ENCODE measurements at places on chromosomes 4 and X. TPM values are rescaled to one million over a fixed set of nuclear protein-coding genes. Genes with fewer than 3 reads are reported as not detected.

- H3K4me3 ChIP-seq = no peak overlapping the region
- H3K27me3 ChIP-seq = peaks cover 7% of the 10 kb centered on the region
- H3K4me1 ChIP-seq = no peaks in the 10 kb centered on the region
- no peak overlapping the region for H3K27ac ChIP-seq
- no peaks in the 10 kb centered on the region for H3K36me3 ChIP-seq
Measured at GRCh38 chr4:71074452-71075299, 81.2 kb downstream of the DCK start.

DNA sequence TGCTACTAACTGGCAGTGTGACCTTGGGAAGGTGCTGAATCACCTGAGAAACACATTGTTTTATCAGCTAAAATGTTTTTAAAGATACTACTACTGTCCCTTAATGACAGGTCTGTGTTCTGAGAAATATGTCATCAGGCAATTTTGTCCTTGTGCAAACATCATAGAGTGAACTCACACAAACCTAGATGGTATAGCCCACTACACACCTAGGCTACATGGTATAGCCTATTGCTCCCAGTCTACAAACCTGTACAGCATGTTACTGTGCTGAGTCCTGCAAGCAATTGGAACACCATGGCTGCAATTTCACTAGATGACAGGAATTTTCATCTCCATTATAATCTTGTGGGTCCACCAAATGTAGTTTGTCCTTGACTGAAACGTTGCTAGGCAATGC is 101.3 kb upstream of the GUCY1A1 start:
- peaks cover 5% of the 10 kb centered on the region for H3K27me3 ChIP-seq
- no peak for DNase-seq
- no peaks in the 10 kb centered on the region for H3K36me3 ChIP-seq
- H3K27ac ChIP-seq = no peak overlapping the region
- H3K4me1 ChIP-seq = no peaks in the 10 kb centered on the region

DNA sequence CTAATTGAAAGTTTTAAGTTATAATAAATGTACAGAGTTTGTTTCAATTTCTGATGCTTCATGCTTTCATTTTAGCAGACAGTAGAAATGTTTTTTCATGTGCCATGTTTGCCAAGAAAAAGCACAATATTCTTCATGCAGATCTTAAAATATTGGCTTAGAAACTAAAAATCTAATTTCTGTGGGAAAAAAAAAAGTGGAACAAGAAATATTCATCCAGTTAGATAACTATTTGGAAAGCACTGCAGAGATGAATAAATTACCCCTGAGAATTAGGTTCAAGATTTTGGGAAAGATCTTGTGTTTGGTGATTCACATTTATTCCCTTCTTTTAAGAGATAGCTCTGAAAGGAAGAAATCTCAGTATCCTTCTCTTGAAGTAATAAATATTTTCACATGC is 912.5 kb downstream of the C4orf33 start:
- no peaks in the 10 kb centered on the region for H3K27me3 ChIP-seq
- H3K27ac ChIP-seq = no peak overlapping the region
- H3K4me1 ChIP-seq = no peaks in the 10 kb centered on the region
- no peak overlapping the region for H3K4me3 ChIP-seq
- no peaks in the 10 kb centered on the region for H3K36me3 ChIP-seq
- DNase-seq = no peak

DNA sequence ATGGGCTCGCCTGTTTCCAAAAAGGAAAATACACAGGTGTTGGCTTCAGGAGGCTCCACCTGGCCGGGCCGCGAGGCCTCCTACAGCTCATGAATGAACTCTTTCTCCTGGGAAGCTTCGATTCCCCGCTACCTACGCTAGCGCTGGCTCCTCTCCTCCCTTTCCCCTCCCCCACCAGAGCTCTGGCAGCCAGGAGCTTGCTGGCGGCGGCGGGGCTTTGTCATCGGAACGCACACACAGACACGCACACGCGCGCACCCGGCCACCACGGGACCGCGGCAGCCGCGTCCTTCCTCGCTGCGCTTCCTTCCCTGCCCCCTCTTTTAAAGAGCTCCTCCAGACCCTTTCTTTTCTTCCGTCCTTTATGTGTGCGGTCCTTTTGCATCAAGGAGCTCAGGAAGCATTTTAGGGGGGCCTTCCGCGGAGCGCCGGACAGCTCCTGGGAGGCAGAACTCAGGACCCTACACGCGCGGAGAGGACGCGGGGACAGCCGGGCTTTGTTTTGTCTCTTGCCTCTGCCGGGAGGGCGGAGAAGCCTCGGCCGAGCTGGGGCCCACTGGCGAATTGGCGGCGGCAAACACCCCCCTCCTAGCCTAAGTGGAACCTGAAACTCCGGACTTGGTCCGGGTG is 70.2 kb upstream of the BCOR start:
- H3K27ac ChIP-seq = peak overlapping the region; percentile 74
- H3K4me3 ChIP-seq = peak overlapping the region; percentile 67
- no peak for DNase-seq
- peaks cover 4% of the 10 kb centered on the region for H3K36me3 ChIP-seq
- peaks cover 22% of the 10 kb centered on the region for H3K4me1 ChIP-seq

GRCh38 chr4:173057901-173058300 is 110.7 kb upstream of the GALNT7 start:
- no peak overlapping the region for H3K27ac ChIP-seq
- no peak overlapping the region for H3K4me3 ChIP-seq
- no peaks in the 10 kb centered on the region for H3K36me3 ChIP-seq
- H3K4me1 ChIP-seq = no peaks in the 10 kb centered on the region
- no peaks in the 10 kb centered on the region for H3K27me3 ChIP-seq

Gene SPANXA2
- total RNA-seq = not detected

Gene AMTN
- total RNA-seq = not detected

DNA sequence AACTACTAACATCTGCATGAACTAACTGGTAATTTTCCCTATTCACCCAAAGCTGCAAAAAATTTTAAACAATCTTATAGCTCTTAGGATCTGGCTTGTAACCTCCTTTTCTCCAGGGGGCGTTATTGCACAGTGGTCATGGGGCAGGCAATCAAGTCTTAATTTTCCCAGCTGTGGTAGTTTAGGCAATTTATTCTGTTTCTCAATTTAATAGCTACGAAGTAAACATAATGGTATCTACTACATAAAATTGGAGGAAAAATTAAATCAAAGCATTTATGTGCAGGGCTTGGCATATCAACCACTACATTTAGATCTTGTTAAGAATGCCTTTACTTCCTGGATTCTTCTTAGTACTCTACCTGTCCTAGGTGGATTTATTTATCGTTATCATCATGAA is 137.4 kb upstream of the GUCY1A1 start:
- H3K36me3 ChIP-seq = no peaks in the 10 kb centered on the region
- peaks cover 2% of the 10 kb centered on the region for H3K27me3 ChIP-seq
- no peak overlapping the region for H3K27ac ChIP-seq
- peak; percentile 38 for DNase-seq

Gene EDNRA
- total RNA-seq = not detected

Gene EVC
- 2.0 TPM for total RNA-seq

Gene CAPN6
- total RNA-seq = not detected

Gene RIPPLY1
- total RNA-seq = not detected

GRCh38 chr4:183082053-183082452 is 17.0 kb upstream of the WWC2 start:
- no peaks in the 10 kb centered on the region for H3K4me1 ChIP-seq
- no peak overlapping the region for H3K4me3 ChIP-seq
- peaks cover 1% of the 10 kb centered on the region for H3K27me3 ChIP-seq
- DNase-seq = no peak

- H3K27me3 ChIP-seq = no peaks in the 10 kb centered on the region
- no peaks in the 10 kb centered on the region for H3K4me1 ChIP-seq
- H3K4me3 ChIP-seq = no peak overlapping the region
- H3K27ac ChIP-seq = no peak overlapping the region
- no peaks in the 10 kb centered on the region for H3K36me3 ChIP-seq
- peak; percentile 12 for DNase-seq
Measured at GRCh38 chr4:75892508-75892907, 9.7 kb downstream of the PPEF2 start.

- no peaks in the 10 kb centered on the region for H3K36me3 ChIP-seq
- no peak overlapping the region for H3K4me3 ChIP-seq
- H3K27me3 ChIP-seq = peaks cover 36% of the 10 kb centered on the region
Measured at GRCh38 chr4:76896614-76897535, 1.1 kb downstream of the SOWAHB start.

- DNase-seq = no peak
- no peak overlapping the region for H3K4me3 ChIP-seq
- H3K36me3 ChIP-seq = no peaks in the 10 kb centered on the region
- no peak overlapping the region for H3K27ac ChIP-seq
- no peaks in the 10 kb centered on the region for H3K4me1 ChIP-seq
- no peaks in the 10 kb centered on the region for H3K27me3 ChIP-seq
Measured at GRCh38 chrX:51456246-51456645, 40.1 kb downstream of the NUDT11 start.

Gene KDR
- total RNA-seq = not detected

Measured in activated CD8-positive, alpha-beta T cell treated with anti-CD3 and anti-CD28 coated beads for 36 hours (primary cell).